ENCODE measurements at places on chromosomes 16 and 17. TPM values are rescaled to one million over a fixed set of nuclear protein-coding genes. Genes with fewer than 3 reads are reported as not detected.

Gene RPH3AL
- 9.6 TPM for total RNA-seq

Gene FAM20A
- 28.8 TPM for total RNA-seq

Gene BAHCC1
- total RNA-seq, result 17.0 TPM

Gene G6PC1
- not detected for total RNA-seq

Gene QPRT
- 9.5 TPM for total RNA-seq

Gene NPIPA3
- total RNA-seq, result not detected

Gene EFCAB5
- total RNA-seq, result 0.80 TPM

Gene SOCS1
- 5.6 TPM for total RNA-seq

Gene B4GALNT2
- 0.66 TPM for total RNA-seq

Gene ZFPM1
- total RNA-seq, result 2.3 TPM

Gene KRT37
- not detected for total RNA-seq

Measured in breast epithelium (tissue), 4 donors.